ENCODE measurements at places on chromosomes 11 and 22.

DNA sequence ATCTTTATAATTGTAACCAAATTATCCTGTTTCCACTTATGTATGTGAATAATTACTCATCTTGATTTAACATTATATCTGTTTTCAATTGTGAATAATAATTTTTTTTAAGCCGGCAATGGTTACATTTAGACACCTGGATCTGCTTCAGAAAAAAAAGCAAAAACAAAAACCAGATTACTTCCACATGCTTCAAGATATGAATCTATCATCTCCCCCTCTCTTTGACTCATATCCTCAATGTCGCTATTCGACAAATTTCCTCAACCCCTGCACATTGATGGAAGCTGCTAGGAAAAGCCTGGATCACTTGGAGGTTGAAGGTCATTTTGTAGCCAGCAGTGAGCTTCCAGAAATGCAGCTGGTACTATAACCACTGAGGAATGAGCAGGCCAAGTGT, 42.7 kb downstream of the SLC1A2 start:
- DNase-seq = no peak

DNA sequence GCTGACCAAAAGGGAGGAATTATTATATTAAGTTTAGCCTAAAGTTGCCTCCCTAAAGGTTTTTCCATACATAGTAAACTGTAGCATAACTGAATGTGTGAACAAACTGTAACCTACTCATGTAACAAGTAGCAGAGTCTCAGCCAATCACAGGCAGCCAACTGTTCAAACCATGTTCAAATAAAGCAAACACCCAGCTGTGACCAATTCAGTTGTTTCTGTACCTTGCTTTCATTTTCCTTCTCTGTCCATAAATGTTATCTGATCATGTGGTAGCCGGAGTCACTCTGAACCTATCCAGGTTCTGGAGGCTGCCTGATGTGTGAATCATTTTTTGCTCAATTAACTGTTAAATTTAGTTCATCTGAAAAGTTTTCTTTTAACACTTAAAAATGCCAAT, 373.5 kb downstream of the GUCY1A2 start:
- no peak for DNase-seq

DNA sequence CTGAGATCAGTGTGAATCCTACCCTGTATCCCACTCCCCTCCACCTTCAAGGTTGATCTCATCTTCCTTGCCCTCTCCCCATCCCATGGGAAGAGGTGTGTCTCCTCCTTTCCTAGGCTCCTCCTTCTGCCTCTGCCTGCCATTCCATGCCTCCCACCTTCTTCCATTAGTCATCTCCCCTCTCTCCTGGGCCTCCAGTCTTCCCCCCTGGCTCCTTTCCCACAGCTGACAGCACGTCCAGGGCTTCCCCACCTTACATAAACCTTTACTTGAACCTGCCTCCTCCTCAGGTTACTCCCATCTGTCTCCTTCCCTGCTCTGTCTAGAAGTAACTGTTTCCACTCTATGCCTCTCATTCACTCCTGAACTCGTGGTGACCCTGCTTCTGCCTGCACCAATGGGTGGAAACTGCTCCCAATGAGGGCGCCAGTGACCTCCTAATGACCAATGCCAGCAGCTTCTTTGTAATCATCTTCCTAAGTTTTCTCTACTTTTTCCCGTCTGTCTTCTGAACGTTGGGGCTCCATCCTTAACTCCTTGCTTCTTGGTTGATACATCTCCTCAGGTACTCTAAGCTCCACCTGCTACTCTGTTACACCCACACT, 266.9 kb upstream of the NARS2 start:
- no peak for DNase-seq

DNA sequence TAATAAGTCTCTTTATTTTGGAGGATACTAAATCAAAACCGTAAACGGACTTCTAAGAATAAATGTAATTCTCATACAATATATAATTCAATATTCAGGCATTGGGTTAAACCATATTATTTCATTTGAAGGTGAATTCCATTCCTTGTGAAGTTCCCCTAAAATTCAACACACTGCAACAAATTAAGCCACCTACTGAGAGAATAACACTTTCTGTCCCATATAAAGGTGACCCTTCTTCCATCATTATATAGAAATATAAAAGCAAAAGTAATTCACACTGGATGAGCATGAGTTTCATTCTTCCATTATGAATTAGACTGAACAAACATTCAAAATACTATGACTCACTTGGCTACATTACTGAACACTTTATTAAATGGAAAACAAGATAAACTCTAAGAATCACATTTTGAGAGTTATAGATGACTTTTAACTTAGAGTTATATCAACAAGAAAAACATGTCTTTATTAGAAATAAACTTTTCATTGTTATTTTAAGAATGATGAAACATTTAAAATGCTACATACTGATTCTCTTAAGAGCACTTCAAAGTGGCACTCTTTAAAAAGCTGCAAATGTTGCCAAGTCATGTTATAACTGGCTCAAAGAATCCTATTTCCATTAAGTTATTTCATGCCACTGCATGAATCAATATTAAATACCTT, 2.8 kb downstream of the SESN3 start:
- no peak for DNase-seq

DNA sequence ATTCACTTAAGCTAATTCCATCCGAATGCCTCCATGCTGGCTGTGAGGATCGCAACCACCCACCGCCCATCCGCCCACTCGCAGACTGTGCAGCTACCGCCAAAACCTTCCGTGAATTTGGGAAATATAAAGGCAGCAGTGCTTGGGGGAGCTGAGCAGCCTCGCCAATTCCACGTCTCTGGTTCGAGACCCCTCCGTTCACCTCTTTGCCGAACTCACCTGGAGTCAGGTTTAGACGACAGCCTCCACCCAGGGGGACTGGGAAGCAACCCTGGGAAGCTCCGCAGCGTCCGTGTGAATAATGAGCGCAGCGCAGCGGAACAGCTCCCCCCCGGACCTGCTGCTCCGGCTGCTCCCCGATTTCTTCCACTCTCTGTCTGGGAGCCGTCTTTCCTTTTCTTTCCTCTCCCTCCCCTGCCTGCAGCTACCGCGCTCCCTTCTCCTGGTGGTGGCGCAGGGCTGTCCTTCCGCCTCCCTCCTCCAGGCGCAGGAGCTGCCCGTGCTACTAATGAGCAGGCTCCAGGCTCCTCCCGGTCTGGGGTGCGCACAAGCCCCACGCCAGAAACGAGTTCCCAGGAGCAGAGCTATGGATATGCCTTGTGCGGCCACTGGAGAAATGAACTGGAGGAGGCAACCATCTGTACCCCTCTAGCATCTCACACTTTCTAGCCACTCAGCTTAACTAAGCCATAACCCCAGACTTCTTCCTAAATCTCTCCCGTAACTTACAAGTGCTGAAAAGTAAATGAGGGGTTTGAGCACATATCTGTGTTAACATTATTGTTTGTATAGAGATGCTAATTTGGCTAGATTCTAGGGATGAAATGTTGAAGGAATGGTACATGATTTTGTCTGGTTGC, 107.3 kb downstream of the XKR3 start:
- no peak for DNase-seq

DNA sequence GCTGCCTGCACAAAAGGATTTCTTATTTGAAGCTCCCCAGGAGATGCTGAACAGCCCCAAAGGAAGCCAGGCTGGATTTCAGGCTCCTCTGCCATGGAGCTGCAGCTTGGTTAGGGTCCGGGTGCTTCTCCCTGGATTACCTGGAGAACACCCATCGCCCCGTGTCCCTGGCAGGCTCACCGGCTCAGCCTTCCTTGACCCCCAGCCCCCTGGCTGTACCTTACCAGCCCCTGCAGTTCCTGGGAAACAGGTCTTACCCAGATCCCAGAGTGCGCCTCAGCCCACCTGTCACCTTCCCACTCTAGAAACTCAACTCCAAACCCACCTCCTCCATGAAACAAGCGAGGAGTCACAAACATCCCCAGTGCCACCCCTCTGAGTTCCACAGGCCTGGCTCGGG, 45.3 kb upstream of the CD5 start:
- no peak for DNase-seq

DNA sequence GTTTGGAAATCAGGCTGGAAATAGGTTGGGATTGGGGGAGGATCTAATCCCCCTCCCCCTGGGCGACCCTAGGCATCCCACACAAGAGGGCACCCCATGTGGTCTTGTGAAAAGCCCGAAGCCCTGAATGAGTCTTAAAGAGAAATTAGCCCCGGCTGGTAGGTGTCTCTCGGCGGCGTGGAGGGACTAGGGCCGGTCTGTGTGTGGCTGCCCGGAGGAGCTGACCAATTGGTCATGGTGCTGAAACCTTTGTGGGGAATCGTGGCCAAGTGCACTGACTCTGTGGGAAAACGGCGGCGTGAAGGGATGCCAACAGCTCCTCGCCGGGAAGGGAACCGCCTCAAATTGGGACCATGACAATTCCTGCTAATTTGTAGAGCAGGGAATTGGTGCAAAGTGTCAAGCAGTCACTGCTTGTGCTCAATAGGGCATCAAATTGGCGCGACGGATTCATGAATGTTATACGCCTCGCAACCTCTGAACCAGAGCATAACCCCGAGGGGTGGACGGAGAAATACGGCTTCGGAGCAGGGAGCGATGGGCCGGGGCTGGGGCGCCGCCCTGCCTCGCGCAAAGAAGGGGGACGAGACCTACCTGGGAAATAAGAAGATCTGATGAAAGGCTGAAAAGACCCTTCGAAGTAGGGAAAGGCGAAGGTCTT, 1.5 kb downstream of the DBX1 start:
- no peak for DNase-seq

DNA sequence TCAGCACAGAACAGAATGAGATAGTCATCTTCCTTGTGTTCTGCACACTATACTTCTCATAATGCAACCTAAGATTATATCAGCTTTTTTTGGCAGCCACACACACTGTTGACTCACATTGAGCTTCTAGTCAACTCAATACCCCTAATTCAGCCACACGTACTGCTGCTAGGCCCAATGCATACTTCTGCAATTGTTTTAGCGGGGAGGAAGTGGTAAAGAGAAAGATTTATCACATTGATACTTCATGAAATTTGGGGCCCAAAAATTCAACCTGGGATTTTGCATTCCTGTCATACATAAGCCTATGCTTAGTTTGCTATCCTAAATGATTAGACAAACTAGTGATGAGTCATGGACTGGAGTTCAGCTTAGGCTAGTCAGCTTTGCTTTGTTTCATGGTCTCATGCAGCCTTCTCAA, 8.6 kb upstream of the UPB1 start:
- DNase-seq = no peak

GRCh38 chr11:114924042-114924441, 245.7 kb downstream of the NXPE2 start:
- DNase-seq = no peak

DNA sequence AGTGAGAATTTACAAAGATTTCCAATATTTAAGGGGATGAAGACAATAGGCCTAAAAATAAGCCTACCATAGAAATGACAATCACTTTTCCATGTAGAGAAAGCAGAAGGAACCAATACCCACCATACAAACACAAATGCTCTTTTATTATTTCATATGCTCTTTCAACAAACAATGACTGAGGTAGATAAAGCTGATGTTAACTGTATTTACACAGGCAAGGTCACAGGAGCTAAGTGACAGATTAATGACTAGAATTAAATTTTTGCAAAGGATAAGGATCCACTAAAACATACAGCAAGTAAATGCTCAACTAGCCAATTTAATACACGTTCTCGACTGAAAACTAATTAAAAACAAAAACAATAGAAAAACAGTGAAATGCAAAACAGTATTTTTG, 34.2 kb downstream of the PICALM start:
- DNase-seq = no peak

DNA sequence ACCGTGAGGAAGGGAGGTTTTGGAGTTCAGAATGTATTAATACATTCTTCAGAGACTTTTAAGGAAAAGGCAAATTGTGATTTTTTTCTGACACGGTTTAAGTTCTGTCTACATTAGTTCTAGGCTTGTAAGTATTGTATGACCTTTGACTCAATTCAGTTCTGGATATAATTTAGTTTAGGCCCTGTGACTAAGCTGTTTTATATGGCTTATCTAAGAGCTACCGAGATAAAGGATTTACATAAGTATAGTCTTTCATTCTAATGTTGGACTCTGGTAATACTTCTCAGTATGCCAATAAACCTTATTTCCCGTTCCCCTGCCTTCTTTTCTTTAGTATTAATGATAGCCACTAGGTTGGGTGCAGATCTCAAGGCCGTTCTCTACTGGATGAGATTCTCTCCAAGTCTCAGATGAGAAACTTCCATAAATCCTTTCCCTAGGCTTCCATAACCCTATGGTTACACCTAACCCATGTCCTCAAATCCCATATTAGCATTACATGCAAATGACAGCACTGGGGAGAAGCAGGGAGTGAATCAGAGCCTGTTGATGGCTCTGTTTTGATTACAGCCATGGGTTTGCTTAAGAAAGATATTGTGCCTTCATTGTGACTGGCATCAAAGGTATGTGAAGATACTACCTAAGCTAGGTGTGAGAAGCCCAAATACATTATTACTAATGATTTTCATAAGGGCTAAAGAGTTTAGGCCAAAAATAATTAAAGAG, 38.7 kb downstream of the BARX2 start:
- no peak for DNase-seq

GRCh38 chr11:111426617-111427016, 47.5 kb upstream of the POU2AF1 start:
- no peak for DNase-seq

DNA sequence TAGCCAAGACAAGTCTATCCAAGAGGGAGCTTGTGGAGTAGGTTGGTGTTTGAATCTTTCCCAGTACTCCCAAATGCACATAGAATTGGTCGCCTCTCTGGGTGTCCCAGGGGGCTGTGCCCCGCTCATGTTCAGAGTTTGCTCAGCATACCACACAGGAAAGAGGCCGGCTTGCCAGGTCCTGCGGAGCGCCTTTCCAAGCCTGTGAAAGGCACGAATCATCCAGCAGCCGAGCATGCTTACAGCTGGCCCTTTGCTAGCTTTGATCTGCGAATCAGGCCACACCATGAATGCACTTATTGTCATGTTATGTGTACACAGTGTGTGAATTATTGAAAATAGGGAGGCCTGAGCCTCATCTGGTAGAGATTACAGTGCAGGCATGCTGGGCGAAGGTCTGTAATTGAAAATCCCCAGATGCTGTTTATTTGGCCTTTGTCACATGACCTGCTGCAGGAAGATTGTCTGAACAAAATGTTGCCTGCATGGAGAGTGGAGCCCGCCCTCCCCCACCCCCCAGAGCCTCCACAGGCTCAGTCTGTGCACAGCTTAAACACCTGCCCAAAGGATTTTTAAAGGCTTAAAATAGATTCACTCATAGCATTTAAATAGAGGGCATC, 163.3 kb upstream of the RASSF10 start:
- peak; percentile 24 for DNase-seq

GRCh38 chr11:129959687-129960086, 42.9 kb downstream of the PRDM10 start:
- DNase-seq = no peak

GRCh38 chr22:22161924-22162851, 82.4 kb upstream of the VPREB1 start:
- no peak for DNase-seq

- no peak for DNase-seq
Measured at GRCh38 chr11:16278979-16279378, 77.4 kb downstream of the SOX6 start.

DNA sequence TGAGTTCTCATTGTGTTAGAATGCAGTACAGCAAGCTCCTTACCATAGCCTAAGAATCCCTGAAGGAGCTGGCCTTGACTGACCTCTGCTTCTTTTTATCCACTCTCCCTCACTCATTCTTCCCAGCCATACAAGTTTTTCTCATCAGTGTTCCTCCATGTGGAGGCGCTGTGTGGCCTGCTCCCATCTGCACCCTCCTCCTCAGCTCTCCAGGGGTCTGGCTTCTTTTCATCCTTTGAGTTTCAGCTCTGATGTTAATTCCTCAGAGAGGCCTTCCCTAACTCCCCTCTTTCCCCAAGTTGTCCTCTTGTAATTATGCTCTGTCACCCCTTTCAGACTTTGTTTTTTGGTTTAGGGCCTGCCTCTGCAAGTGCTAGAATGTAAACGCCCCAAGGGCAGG, 144.8 kb downstream of the WNT7B start:
- no peak for DNase-seq

GRCh38 chr11:95140397-95141033, 50.9 kb downstream of the ENDOD1 start:
- no peak for DNase-seq
